CD8-positive, alpha-beta memory T cell (primary cell): ENCODE measurements at places on chromosomes 1 and 21. TPM values are rescaled to one million over a fixed set of nuclear protein-coding genes. Genes with fewer than 3 reads are reported as not detected.

SPRR2G gene
- not detected for total RNA-seq

C1QC gene
- total RNA-seq: 1.4 TPM

- no peak overlapping the region for H3K27ac ChIP-seq
- no peak overlapping the region for H3K4me3 ChIP-seq
- peaks cover 14% of the 10 kb centered on the region for H3K4me1 ChIP-seq
- H3K36me3 ChIP-seq: no peaks in the 10 kb centered on the region
- H3K27me3 ChIP-seq: no peaks in the 10 kb centered on the region
- DNase-seq: no peak
Observed at GRCh38 chr21:43942201-43942600, 69.9 kb upstream of the TRAPPC10 start.

GRCh38 chr1:111596499-111596898 lies 23.1 kb upstream of the RAP1A start:
- no peak overlapping the region for H3K27ac ChIP-seq
- H3K4me1 ChIP-seq: peaks cover 93% of the 10 kb centered on the region
- no peak overlapping the region for H3K4me3 ChIP-seq
- H3K27me3 ChIP-seq: no peaks in the 10 kb centered on the region
- no peaks in the 10 kb centered on the region for H3K36me3 ChIP-seq

DNA sequence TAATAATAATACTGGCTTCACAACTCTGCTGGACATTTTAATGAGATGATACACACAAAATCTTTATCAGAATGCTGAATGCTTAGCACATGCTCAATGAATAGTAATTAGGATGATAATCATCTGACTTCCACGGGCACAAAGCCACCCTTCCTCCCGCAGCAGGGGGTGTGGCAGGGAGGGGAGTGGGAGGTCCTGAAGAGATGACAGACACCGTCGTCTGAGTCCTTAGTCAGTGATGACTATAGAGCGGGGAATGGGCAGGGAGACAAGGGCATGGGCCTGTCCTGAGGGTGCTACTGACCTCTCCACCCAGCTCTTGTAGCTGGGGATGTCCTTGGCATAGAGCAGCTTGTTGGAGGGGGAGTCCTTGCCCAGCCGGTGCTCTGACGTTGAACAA lies 117.6 kb upstream of the CD34 start:
- H3K4me1 ChIP-seq: no peaks in the 10 kb centered on the region
- H3K36me3 ChIP-seq: no peaks in the 10 kb centered on the region
- no peak overlapping the region for H3K27ac ChIP-seq
- H3K27me3 ChIP-seq: peaks cover 4% of the 10 kb centered on the region
- no peak for DNase-seq
- no peak overlapping the region for H3K4me3 ChIP-seq
